ENCODE measurements at places on chromosomes 1 and 21. TPM values are rescaled to one million over a fixed set of nuclear protein-coding genes. Genes with fewer than 3 reads are reported as not detected.

The TCP10L gene
- total RNA-seq, result 31.0 TPM

The NFIA gene
- total RNA-seq, result 16.4 TPM

The GLUL gene
- 312 TPM for total RNA-seq

The BATF3 gene
- total RNA-seq, result 0.56 TPM

The LCE4A gene
- not detected for total RNA-seq

DNA sequence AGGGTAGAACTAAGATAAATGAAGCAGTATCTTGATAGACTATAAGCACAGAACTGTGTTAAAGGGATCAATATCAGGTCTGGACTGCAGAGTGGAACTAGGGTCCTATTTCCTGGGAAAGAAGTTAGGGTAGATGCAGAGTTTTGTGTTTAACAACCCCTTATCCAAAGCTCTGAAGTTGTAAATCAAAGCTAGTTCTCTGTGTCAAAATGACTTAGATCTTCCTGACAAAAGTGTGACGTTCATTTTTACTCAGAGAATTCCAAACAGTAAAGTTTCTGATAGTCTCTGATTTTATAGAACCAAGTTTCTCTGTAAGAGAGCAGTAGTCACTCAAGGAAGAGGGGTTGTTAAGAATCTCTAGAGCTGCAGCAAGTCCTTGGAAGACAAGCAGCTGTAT lies 8.3 kb downstream of the NUCKS1 start:
- H3K4me1 ChIP-seq, result peaks cover 7% of the 10 kb centered on the region
- no peak overlapping the region for H3K4me3 ChIP-seq
- DNase-seq, result no peak
- no peaks in the 10 kb centered on the region for H3K27me3 ChIP-seq

GRCh38 chr1:187977298-187977697 lies 1148.5 kb downstream of the PLA2G4A start:
- H3K27me3 ChIP-seq, result peaks cover 2% of the 10 kb centered on the region
- no peak for DNase-seq
- peaks cover 6% of the 10 kb centered on the region for H3K36me3 ChIP-seq
- H3K4me3 ChIP-seq, result no peak overlapping the region
- no peaks in the 10 kb centered on the region for H3K4me1 ChIP-seq

GRCh38 chr1:115289940-115290339 lies 48.1 kb downstream of the NGF start:
- no peak overlapping the region for H3K27ac ChIP-seq
- DNase-seq, result no peak
- H3K4me3 ChIP-seq, result no peak overlapping the region
- peaks cover 5% of the 10 kb centered on the region for H3K4me1 ChIP-seq
- H3K27me3 ChIP-seq, result peaks cover 2% of the 10 kb centered on the region
- peaks cover 4% of the 10 kb centered on the region for H3K36me3 ChIP-seq

GRCh38 chr21:34939673-34940331 lies 109.3 kb downstream of the RUNX1 start:
- no peaks in the 10 kb centered on the region for H3K27me3 ChIP-seq
- H3K36me3 ChIP-seq, result no peaks in the 10 kb centered on the region
- H3K4me3 ChIP-seq, result no peak overlapping the region
- no peak for DNase-seq

- H3K27ac ChIP-seq, result no peak overlapping the region
- peaks cover 2% of the 10 kb centered on the region for H3K4me1 ChIP-seq
- DNase-seq, result no peak
- no peaks in the 10 kb centered on the region for H3K27me3 ChIP-seq
- no peaks in the 10 kb centered on the region for H3K36me3 ChIP-seq
Observed at GRCh38 chr1:62712336-62713243, 24.4 kb upstream of the DOCK7 start.

DNA sequence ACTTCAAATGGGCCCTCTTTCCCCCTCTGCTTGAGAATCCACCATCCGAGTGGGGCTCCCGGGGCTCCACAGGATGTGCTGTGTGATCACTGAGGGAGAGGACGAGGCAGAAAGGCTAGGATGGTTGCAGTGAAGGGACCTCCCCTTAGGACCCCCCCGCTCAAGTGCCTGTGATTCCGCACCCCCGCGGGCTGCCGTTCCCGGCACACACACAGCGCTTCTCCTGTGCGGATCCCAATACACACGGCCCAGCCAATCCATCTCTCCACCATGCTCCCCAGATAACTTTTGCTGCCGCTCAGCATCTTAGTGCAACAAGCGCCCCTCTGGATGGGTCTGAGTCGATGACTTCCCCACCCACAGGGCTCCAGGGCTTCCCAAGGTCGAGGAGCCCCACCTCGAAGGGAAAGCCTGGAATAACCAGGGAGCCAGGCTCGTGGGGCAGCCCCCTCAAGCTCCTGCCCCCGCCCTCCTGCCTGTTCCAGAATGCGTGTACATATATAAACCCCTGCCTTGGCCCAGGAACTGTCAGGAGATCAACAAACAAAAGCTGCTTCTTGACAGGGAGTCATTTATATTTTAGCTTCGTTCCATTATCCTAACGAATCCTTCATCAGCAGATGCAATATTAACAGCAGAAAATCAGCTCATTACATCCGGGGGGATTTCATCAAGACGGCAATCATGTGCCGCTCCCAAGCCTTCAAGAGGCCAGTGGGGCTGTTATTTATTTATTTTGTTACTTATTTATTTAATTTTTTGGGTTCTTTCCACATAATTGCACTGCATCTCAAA lies 83.7 kb downstream of the CASZ1 start:
- peaks cover 5% of the 10 kb centered on the region for H3K27me3 ChIP-seq
- peaks cover 9% of the 10 kb centered on the region for H3K4me1 ChIP-seq
- H3K4me3 ChIP-seq, result no peak overlapping the region
- no peak overlapping the region for H3K27ac ChIP-seq
- no peaks in the 10 kb centered on the region for H3K36me3 ChIP-seq
